ENCODE measurements at places on chromosomes 1 and 21. TPM values are rescaled to one million over a fixed set of nuclear protein-coding genes. Genes with fewer than 3 reads are reported as not detected.

Gene TGFBR3
- 14.5 TPM for total RNA-seq

Gene KPNA6
- 116 TPM for total RNA-seq

GRCh38 chr1:158153179-158153578, 27.5 kb upstream of the CD1D start:
- DNase-seq: no peak

- DNase-seq: no peak
These were observed 39.9 kb upstream of the GBP5 start for GRCh38 chr1:89312572-89312971.

Gene EIF2D
- 28.7 TPM for total RNA-seq

GRCh38 chr1:211345719-211346118, 19.1 kb downstream of the TRAF5 start:
- no peak for DNase-seq

- no peak for DNase-seq
These were observed 43.4 kb downstream of the PRDM15 start for GRCh38 chr21:41835711-41836154.

GRCh38 chr1:36135796-36136195, 10.8 kb upstream of the COL8A2 start:
- no peak for DNase-seq

Gene AGBL4
- not detected for total RNA-seq

Gene SPATA17
- 0.51 TPM for total RNA-seq

- no peak for DNase-seq
These were observed 15.6 kb downstream of the IGFN1 start for GRCh38 chr1:201206176-201206575.

DNA sequence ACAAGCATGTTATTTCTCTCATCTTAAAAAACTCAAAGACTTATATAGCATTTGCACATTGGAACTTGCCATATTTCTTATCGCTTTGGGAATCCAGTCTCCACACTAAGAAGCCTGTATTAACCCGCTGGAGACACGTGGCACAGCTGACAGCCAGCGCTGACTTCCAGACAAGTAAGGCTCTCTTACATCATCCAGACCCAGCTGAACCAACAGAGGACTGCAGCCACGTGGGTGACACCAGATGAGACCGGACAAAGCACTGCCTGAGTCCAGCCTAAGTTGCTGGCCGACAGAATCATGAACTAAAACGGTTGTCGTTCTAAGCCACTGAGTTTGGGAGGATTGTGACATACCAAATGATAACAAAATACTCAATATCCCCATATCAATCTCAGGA, 6.3 kb upstream of the CD247 start:
- no peak for DNase-seq

- DNase-seq: no peak
These were observed 734.3 kb downstream of the ADGRL2 start for GRCh38 chr1:82534996-82535395.

DNA sequence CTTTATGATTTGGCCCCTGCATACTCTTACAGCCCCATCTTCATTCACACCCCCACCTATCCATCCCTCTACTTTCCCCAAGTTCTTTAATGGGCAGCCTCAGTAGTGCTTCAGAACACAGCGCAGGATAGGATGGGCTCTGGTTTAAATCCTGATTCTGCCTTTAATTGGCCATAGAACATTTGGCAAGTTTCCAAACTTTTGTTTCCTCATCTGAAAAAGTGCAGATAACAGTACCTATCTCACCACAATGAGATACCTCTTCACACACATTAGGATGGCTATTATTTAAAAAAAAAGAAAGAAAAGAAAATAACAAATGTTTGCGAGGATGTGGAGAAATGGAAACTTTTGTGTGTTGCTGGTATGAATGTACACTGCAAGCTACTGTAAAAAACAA, 142.5 kb upstream of the VANGL1 start:
- DNase-seq: no peak

GRCh38 chr1:19476450-19477190, 8.7 kb downstream of the CAPZB start:
- DNase-seq: no peak

GRCh38 chr1:210883821-210884220, 250.1 kb downstream of the KCNH1 start:
- DNase-seq: no peak

DNA sequence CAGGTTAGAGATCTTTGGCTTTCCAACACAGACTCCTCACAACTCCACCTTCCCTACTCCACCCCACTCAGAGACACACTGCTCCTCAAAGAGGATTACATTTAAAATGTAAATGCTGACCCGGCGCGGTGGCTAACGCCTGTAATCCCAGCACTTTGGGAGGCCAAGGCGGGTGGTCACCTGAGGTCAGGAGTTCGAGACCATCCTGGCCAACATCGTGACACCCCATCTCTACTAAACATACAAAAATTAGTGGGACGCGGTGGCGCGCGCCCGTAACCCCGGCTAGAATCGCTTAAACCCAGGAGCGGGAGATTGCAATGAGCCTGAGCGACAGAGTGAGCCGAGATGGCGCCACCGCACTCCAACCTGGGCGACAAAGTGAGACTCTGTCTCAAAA, 1.8 kb upstream of the ANP32E start:
- no peak for DNase-seq

Gene ABCA4
- total RNA-seq: 1.5 TPM

Gene LCE2B
- not detected for total RNA-seq

GRCh38 chr1:5891736-5892135, 100.5 kb downstream of the NPHP4 start:
- no peak for DNase-seq

- DNase-seq: no peak
These were observed 18.0 kb downstream of the ETS2 start for GRCh38 chr21:38823737-38824123.

DNA sequence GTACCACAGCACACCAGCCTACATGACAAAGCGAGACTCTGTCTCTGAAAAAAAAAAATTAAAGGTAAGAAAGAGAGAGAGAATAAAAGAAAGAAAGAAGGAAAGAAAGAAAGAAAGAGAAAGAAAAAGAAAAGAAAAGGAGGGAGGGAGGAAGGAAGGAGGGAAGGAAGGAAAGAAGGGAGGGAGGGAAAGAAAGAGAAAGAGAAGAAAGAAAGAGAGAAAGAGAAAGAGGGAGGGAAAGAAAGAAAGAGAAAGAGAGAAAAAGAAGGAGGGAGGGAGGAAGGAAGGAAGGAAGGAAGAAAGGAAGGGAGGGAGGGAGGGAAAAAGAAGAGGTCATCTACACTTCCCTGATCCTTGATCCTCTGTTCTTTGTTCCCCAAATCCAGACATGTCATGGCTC, 104.8 kb upstream of the GJB5 start:
- DNase-seq: no peak

Gene LEMD1
- not detected for total RNA-seq

DNA sequence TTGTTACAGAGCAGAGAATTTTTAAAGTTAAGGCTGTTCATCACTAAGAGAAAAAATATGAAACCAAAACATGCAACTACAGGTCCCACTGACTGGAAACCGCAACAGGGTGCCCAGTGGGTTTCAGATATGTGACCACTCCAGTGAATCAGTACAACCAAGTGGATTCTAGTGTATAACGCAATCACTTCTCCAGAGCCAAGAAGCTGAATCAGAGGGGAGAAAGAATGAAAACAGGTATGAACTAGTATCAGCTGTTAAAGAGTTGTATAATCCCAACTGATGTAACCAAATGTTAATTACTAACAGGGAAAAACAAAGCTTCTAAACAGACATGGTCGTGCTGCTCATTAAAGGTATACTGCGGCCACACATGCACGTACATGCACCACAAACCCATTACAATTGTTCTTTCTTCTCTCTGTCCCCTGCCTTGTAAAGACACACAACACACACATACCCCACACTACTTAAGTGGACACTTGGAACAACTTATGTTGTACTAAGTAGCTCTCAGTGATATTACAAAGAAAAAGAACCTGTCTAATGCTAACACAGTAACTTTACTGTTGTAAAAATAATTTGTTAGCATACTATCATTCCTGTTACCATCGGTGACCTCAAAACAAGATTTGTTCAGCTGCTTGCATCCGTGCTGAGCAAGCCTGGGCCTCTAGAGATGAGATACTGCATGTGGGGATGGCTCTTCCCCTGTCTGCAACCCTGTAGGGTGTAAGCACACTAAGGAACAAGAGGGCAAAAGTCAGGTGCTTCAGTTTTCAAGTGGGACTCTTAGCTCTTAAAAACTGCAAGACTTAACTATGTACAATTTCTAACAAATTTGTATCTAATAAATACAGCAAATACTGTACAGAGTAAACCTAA, 74.2 kb downstream of the PTPN14 start:
- no peak for DNase-seq

DNA sequence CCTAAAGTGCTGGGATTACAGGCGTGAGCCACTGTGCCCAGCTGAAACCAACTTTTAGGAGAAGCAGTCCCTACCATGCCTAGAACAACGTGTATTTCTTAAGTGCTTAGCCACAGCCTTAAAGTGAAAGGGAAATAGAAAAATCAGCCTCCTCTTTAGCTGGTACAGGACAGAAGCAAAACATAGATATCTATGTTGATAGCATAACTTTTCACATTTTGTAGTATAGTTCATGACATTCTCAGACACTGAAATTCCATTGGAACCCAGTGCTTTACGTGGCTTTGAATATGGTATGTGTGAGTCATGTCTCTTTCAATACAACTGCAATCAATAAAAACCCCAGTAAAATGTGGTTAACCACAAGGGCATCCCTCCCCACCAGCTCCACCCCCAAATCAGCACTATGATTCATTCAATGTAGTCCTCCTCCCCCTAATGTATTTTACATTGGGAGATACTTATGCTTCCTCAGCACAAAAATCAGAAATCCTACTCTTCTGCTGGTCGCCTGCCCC, 32.1 kb downstream of the TGFB2 start:
- peak; percentile 91 for DNase-seq

Gene LRRC8B
- 27.3 TPM for total RNA-seq

Gene SELP
- total RNA-seq: not detected

DNA sequence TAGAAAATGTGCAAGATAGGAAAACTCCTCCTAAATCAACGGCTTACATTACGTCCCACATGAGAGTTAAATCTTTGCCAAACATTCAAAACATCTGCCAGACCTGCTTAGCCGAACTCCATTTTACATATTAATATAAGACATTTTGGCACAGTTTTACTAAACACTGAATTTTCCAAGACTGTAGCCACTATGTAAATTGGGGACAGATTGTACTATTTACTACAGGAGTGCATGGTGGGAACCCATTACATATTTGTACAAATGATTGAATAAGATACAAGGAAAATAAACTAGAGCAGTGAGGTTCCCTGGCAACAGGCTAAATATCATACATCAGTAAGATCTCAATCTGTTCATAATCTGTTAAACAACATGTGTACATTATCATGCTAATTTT, 1234.4 kb downstream of the KCNT2 start:
- DNase-seq: no peak

Gene LCE1F
- not detected for total RNA-seq

DNA sequence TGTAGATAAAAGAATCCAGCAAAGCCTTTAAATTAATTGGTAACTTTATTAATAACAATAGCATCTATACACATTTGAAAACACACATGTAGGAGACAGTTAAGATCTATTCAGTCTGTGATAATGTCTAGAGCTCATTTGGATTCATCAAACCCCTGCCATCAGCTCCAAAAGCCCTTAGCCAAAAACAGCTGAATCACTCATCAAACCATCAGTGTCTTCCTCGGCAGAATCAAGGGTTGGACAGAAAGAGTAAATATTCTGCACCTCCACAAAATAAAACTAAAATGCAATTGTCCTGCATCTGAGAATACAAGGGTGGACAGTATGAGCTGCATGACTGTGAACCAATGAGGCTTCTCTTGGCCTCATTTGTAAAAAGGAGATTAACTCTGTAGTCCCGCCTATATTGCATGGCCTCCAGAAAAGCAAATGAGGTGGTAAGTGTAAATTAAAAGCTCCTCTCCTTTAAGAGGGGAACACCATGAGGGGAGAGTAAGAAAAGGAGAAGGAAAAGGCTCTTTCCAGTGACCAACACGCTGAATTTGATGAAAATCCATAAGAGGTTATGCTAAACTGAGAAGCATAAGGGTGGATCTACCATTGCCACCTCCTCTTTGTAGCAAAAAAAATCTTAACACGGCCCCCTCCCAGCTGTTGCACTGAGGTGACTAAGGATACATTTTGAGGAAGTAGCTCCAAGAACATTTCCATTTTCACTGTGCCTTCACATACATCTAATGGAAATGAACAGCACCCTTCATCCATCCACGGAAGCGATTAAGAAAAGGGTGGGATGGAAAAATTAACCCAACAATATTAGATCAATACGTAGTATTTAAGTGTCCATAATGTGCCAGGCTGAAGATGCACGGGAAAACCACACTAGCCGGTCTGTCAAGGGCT, 14.7 kb upstream of the BOLA1 start:
- no peak for DNase-seq

Gene OR6K3
- not detected for total RNA-seq

GRCh38 chr1:2547210-2548067, 8.7 kb upstream of the TNFRSF14 start:
- no peak for DNase-seq

- DNase-seq: no peak
These were observed 543.7 kb upstream of the PKN2 start for GRCh38 chr1:88140325-88140724.

Gene SLC25A34
- total RNA-seq: 0.64 TPM

- no peak for DNase-seq
These were observed 612.5 kb downstream of the MATN1 start for GRCh38 chr1:30110846-30111245.

Gene SEMA6C
- 5.7 TPM for total RNA-seq

GRCh38 chr1:11858968-11859871, 475 bp upstream of the NPPB start:
- no peak for DNase-seq

Gene TCHHL1
- not detected for total RNA-seq

All from Panc1 (cell line).